ENCODE measurements at places on chromosomes 6 and 20. TPM values are rescaled to one million over a fixed set of nuclear protein-coding genes. Genes with fewer than 3 reads are reported as not detected.

DNA sequence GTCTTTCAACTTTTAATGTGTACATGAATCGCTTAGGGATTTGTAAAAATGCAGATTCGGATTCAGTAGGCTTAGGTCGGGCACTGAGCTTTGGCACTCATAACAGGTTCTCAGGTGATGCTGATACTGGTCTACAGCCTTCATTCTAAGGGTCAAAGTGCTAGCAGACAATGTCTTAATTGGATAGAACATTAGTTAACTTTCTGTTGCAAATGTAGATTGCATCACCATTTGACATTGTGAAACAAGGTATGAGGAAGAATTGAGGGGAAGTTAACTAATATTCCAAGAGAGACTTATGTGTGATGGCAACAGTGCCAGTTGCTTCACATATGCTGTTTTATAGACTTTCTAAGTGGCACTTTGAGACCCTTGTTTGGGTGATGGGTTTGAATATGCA, 86.9 kb downstream of the MLIP start:
- H3K27me3 ChIP-seq: no peaks in the 10 kb centered on the region
- no peak overlapping the region for H3K4me3 ChIP-seq
- H3K4me1 ChIP-seq: no peaks in the 10 kb centered on the region
- peak; percentile 51 for DNase-seq
- no peaks in the 10 kb centered on the region for H3K36me3 ChIP-seq

PACRG gene
- total RNA-seq: not detected

DNA sequence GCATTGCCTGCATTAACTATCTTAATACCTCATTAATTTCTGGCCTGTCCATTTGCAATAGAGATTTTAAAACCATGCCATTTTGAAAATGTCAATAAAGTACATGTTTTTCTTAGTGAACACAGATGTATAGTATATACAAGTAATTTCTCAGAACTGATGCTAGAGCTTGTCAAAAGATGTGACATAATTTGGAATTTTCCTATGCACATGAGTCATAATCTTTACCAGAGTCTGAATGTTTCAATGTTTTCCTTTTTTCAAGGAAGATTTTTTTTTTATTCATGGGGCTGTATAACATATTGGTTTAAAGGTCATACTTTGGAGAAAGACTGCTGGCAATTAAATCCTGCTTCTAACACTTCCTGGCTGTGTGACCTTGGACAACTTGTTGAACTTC, 1347.5 kb upstream of the ADGRB3 start:
- no peaks in the 10 kb centered on the region for H3K27me3 ChIP-seq
- no peaks in the 10 kb centered on the region for H3K36me3 ChIP-seq
- no peaks in the 10 kb centered on the region for H3K4me1 ChIP-seq
- no peak overlapping the region for H3K27ac ChIP-seq
- H3K4me3 ChIP-seq: no peak overlapping the region

PDYN gene
- not detected for total RNA-seq

DNA sequence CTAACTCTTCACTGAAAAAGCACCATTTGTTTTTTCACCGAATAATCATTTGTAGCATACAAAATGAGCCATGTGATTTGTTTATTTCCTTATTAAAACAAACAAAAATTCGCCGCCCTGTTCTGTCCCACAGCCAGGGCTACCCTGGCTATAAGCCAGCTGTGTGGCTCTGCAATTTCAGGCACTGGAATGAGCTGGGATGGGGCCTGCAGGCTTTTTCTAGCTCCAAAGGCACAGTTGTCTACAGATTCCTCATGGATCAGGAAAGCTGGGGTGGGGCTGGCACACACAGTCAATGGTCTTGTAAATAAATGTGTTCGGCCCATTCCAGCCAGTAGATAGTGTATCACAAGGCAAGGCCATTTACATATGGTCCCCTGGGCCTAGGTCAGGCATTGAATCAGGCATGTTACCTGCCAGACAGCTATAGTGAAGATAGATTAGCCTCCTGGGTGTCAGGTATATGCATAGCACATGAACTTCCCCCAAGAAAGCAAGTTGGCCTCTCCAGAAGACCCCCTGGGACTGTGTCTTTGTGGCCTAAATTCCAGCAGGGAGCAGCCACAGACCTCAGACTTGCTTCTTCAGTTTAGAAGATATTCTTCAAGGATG, 608.9 kb downstream of the MAFB start:
- no peak overlapping the region for H3K27ac ChIP-seq
- no peaks in the 10 kb centered on the region for H3K4me1 ChIP-seq
- no peaks in the 10 kb centered on the region for H3K36me3 ChIP-seq
- H3K27me3 ChIP-seq: peaks cover 28% of the 10 kb centered on the region
- no peak overlapping the region for H3K4me3 ChIP-seq

- peaks cover 76% of the 10 kb centered on the region for H3K27me3 ChIP-seq
- no peak overlapping the region for H3K4me3 ChIP-seq
- H3K4me1 ChIP-seq: no peaks in the 10 kb centered on the region
- H3K27ac ChIP-seq: no peak overlapping the region
- DNase-seq: no peak
These were observed 2.7 kb upstream of the PAX1 start for GRCh38 chr20:21702553-21703470.

AVP gene
- not detected for total RNA-seq

DNA sequence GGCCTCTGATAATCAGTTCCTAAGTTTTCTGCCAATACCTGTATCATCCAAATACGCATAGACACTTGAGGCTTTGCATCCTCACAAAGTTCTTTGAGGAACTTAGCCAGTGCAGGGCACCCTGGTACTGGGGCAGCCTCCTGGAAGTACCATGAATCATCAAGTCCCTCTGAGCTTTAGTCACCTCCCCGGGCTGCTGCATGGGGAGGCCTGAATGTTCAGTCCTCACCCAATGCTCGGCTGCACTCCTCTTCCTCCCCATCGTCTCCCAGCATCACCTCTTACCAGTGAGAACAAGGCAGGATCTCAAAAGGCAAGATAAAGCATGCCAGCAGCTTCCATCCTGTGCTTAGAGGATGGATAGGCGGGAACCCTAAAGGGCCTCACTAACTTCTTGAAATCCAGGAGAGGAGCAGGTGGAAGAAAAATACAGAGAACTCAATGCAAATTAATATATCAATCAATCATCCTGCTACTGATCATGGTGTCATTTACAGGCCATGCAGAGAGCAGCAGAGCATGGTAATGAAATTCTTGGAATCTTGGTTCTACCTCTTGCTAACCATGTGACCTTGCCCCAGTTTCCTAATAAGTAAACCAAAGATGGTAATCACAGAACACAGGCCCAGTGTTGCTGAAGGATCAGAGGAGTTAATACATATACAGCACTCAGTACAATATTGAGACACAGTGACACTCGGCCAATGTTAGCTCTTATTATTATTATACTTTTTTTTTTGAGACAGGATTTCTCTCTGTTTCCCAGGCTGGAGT, 4.7 kb upstream of the CCN6 start:
- no peak overlapping the region for H3K4me3 ChIP-seq
- H3K36me3 ChIP-seq: no peaks in the 10 kb centered on the region
- H3K27me3 ChIP-seq: no peaks in the 10 kb centered on the region
- peak; percentile 11 for DNase-seq

DNA sequence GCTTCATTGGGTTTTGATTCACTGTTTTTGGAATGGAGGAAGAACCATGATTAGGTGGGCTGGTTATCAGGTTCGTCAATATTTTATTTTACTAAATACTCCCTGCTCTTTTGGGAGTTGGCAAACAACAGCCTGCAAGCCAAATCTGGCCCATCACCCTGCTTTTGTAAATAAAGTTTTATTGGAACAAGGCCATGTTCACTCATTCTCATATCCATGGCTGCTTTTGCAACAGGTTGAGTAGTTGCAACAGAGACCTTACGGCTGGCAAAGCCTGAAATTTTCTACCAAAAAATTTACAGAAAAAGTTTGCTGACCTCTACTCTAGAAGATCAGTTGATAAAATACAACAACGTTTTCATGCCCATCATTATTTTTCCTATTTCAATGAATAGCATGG, 45.1 kb downstream of the SYTL3 start:
- no peaks in the 10 kb centered on the region for H3K36me3 ChIP-seq
- H3K27ac ChIP-seq: no peak overlapping the region
- no peaks in the 10 kb centered on the region for H3K27me3 ChIP-seq
- no peak for DNase-seq
- H3K4me3 ChIP-seq: no peak overlapping the region

DNA sequence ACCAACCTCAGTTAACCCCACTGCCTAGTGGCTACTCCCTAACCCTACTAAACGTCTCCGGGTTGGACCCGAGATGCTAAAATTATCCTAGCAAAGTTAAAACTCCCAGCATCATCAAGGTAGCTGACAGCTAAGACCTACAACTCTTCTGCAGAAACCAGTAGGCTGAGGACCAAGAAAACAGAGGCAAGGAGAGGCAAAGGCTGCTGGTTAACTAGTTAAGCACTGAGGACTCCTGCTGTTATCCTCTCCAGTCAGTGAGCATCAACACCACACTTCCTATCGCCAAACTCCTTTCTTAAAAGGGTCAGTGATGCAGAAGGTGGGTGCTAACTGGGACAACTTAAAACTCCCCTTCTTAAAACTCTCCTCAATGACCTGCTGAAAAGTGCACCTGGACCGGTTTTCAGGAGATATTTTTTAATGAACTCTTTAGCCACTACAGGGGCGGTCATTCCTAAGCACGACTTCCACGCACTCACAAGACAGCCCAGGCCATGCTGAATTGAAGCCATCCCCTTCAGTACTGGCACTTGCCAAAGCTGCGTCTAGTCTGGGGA, 1.7 kb downstream of the TRERF1 start:
- peak overlapping the region; percentile 91 for H3K4me3 ChIP-seq
- DNase-seq: peak; percentile 18
- no peaks in the 10 kb centered on the region for H3K36me3 ChIP-seq
- H3K27me3 ChIP-seq: no peaks in the 10 kb centered on the region
- no peak overlapping the region for H3K27ac ChIP-seq

GRCh38 chr6:47454713-47455396, 22.7 kb upstream of the CD2AP start:
- no peak for DNase-seq
- no peaks in the 10 kb centered on the region for H3K27me3 ChIP-seq
- H3K27ac ChIP-seq: no peak overlapping the region
- no peaks in the 10 kb centered on the region for H3K36me3 ChIP-seq

- H3K4me1 ChIP-seq: peaks cover 11% of the 10 kb centered on the region
- no peak for DNase-seq
- H3K4me3 ChIP-seq: no peak overlapping the region
- H3K27me3 ChIP-seq: no peaks in the 10 kb centered on the region
These were observed 64.5 kb downstream of the RAB44 start for GRCh38 chr6:36762123-36762522.

DNA sequence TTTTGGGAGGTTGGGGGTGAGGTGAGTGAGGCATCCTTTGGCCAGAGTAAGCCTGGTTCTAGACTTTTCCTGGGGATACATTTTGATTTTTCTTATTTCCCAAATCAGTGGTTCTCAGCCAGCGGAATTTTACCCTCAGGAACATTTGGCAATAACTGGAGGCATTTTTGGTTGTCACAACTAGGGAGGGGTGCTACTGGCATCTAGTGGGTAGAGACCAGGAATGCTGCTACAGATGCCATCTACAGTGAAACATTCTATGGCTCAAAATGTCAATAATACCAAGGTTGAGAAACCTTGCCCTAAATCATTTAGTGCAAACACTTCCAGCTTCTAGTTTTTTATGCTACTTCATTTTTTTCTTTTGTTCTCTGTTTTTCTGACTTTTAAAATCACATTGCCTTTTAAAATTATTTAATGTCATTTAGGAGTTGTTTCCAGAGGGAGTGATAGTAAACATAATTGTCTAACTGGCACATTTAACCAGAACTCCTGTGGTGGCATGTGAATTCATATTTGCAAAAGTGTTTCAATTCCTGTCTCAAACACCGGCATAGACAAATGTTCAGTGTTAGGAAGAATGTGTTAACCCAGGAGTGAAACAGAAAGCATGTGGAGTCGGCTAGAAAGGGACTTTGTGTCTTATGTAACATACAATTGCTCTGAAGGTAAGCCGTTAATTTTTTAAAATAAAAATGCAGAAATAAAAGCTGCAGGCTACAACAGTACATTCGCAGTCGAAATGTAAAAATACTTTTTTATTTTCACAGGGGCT, 59.0 kb downstream of the QRSL1 start:
- H3K27me3 ChIP-seq: no peaks in the 10 kb centered on the region
- peaks cover 7% of the 10 kb centered on the region for H3K36me3 ChIP-seq
- peak overlapping the region; percentile 8 for H3K27ac ChIP-seq
- peak; percentile 48 for DNase-seq

DNA sequence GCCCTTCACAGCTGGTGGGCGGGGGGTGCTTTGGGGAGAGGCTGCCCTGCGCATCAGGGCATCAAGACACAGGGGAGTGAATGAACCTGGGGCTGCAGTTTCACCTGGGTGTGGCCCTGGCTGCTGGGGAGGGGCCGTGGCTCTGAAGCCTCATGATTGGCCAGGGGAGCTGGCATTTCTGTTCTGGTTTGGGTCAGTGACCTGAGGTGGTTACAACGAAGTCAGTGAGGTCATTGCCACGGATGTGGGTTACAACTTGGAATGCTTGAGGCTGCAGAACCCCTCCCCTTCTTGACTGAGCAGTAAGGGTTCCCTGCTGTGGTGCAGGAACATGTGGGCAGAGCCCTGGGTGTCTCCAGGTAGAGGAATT, 3.0 kb downstream of the TCEA2 start:
- H3K4me3 ChIP-seq: peak overlapping the region; percentile 38
- H3K27me3 ChIP-seq: no peaks in the 10 kb centered on the region
- no peaks in the 10 kb centered on the region for H3K36me3 ChIP-seq

GRCh38 chr6:86723729-86724128, 213.6 kb upstream of the HTR1E start:
- no peak overlapping the region for H3K4me3 ChIP-seq
- peaks cover 17% of the 10 kb centered on the region for H3K4me1 ChIP-seq
- no peaks in the 10 kb centered on the region for H3K27me3 ChIP-seq
- H3K36me3 ChIP-seq: no peaks in the 10 kb centered on the region
- H3K27ac ChIP-seq: no peak overlapping the region

DNA sequence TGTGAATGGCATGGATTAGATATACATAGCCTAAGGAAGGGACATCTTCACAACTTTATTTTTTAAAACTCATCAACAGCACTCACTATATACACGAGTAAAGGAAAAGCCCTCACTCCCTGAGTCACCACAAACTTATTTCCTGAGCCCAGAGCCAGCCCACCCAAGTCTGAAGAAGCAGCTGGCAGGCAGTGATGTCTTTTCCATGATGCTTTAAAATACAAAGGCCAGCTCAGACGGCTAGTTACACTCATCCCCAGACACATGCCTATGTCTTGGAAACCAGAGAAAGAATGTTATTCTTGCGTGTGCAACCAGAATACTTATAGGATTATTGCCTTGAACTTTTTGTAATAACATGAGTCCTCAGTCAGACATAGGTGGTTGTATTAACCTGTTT, 114.4 kb downstream of the ADGRG6 start:
- peak; percentile 29 for DNase-seq
- H3K27me3 ChIP-seq: no peaks in the 10 kb centered on the region
- H3K4me3 ChIP-seq: no peak overlapping the region
- no peaks in the 10 kb centered on the region for H3K4me1 ChIP-seq
- H3K27ac ChIP-seq: no peak overlapping the region

DNA sequence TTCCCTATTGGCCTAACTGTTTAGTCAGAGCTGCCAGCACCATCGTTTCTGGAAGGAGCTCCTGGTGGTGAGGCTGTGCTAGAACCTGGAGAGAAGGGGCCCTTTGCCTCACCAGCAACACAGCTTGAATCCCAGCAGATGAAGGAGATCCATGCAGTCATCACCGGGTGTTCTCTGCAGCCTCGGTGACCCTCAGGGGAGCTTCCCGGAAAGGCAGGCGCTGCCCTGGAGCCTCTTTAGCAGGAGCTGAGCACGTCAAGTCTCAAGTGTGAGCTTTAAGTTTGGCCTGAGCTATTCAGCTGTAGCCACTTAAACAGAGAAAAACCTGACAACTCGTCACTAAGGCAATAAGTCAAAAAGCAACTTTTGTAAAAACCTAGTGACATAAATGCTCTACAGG, 181.2 kb upstream of the FOXQ1 start:
- H3K27me3 ChIP-seq: no peaks in the 10 kb centered on the region
- no peak overlapping the region for H3K4me3 ChIP-seq
- peaks cover 22% of the 10 kb centered on the region for H3K4me1 ChIP-seq
- no peak overlapping the region for H3K27ac ChIP-seq
